ENCODE measurements at places on chromosomes 1 and 21. TPM values are rescaled to one million over a fixed set of nuclear protein-coding genes. Genes with fewer than 3 reads are reported as not detected.

The CNIH3 gene
- polyA plus RNA-seq, result 12.6 TPM

The FGR gene
- polyA plus RNA-seq, result 2.8 TPM

The TSPEAR gene
- polyA plus RNA-seq, result 1.5 TPM

GRCh38 chr1:12157366-12158231 is 9.2 kb upstream of the TNFRSF1B start:
- DNase-seq, result no peak

DNA sequence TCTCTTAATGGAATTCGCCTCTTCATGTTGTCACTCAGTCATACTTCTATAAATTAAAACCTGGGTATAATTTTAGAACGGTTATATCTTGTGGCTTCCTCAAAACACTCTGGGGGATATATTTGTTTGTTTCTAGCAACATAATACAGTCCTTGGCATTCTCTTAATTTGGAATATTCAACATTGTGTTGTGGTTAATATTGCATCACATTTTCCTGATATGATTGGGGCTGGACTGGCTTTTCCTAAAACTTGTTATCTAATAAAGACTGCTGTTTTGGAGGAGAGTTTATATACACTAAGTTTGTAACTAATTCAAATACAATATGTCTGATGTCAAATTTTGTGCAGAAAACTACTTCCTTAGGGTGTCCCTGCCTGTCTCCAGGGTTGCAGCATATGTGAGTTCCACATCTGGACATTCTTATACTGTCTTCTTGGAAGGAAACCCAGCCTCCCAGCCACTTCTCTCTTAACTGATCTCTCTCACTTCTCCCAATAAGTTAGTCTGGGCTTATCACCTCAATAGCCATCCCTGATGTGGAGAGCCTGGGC is 892.6 kb downstream of the MRPL39 start:
- no peak for DNase-seq

DNA sequence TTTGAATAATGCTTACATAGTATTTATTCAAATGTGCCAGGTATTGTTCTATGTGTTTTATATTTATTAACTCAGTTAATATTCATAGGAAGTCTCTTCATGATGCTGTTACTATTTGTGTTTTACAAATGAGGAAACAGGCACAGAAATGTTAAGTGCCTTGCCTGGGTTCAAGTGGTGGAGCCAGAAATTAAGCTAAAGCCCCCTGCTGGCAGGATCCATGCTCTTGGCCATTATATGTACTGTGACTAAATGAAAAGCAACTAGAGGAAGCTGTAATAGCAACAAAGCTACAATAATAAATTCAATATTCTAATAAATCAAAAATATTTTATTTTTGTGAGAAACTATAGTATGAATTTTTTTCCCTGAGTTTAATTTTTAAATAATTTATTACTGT is 30.0 kb downstream of the IARS2 start:
- no peak for DNase-seq

GRCh38 chr1:98399218-98399617 is 262.3 kb upstream of the SNX7 start:
- DNase-seq, result no peak

GRCh38 chr1:57376041-57376440 is 47.8 kb downstream of the DAB1 start:
- no peak for DNase-seq

- DNase-seq, result no peak
Observed at GRCh38 chr1:8194481-8195227, 123.3 kb upstream of the SLC45A1 start.

- no peak for DNase-seq
Observed at GRCh38 chr1:163068716-163069115, 445 bp upstream of the RGS4 start.

DNA sequence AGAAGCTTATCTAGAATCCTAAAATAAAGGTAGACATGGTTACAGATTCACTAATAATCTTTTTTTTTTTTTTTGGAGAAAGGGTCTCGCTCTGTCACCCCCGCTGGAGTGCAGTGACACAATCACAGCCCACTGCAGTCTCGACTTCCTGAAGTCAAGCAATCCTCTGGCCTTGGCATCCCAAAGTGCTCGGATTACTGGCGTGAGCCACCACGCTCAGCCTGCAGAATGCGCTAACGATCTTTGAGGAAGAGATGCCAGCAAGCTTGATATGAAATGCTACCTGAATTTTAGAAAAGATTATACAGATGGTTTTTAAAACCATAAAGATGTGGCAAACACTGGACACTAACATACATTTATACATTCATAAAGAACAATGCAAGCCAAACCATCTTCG is 4.1 kb upstream of the GNPAT start:
- DNase-seq, result no peak

- DNase-seq, result no peak
Observed at GRCh38 chr1:244210884-244211558, 159.9 kb downstream of the ZBTB18 start.
